ENCODE measurements at places on chromosomes 13 and 19. TPM values are rescaled to one million over a fixed set of nuclear protein-coding genes. Genes with fewer than 3 reads are reported as not detected.

DNA sequence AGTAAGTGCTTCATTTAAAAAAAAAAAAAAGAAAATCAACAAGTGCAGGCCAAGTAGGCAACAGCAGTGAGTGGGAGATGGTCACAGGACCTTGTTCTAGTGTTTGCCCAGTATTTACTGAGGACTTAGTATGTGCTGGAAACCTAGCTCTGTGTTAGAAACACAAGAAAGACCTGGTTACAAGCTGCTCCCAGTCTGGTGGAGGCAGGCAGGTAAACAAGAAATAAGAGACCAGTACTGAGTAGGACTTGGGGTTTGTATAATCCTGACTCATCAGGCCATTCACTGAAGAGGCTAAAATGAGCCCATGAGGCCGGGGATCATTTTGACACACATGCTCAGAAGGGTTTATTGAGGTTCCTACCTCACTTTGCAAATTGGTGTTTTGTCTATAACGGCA lies 21.5 kb upstream of the SERPINE3 start:
- DNase-seq, result no peak

GRCh38 chr19:6610934-6611852 lies 20.2 kb upstream of the CD70 start:
- DNase-seq, result no peak

DNA sequence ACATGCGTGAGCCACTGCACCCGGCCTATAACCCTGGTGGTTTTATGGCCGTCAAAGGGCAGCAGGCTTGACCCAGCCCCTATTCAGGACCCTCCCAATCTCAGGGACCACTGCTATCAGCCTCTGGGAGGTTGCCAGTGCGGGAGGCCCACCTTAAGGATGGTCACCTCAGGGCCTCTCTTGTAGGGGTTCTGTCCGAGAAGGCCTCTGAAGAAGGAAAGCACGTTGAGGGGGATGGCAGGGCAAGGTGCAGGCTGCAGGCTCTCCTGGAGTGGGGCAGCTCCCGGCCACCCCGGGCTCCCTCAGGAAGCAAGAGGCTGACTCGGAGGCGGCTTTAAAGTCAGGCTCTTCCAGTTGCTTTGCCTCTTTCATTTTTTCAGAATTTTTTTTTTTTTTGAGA lies 6.0 kb upstream of the GRTP1 start:
- DNase-seq, result no peak

DNA sequence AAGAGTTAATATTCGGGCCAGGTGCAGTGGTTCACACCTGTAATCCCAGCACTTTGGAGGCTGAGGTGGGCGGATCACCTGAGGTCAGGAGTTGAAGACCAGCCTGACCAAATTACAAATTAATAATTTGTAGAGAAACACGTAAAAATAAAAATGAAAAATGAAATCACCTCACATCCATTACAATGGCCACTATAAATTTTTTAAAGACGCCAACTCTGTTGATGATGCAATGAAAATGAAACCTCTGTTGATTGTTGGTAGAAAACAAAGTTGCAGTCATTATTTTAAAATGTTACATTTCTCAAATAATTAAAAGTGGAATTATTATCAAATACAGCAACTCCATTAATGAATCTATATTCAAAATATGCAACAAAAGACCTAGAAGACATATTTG lies 26.8 kb downstream of the ZNF100 start:
- no peak for DNase-seq

DNA sequence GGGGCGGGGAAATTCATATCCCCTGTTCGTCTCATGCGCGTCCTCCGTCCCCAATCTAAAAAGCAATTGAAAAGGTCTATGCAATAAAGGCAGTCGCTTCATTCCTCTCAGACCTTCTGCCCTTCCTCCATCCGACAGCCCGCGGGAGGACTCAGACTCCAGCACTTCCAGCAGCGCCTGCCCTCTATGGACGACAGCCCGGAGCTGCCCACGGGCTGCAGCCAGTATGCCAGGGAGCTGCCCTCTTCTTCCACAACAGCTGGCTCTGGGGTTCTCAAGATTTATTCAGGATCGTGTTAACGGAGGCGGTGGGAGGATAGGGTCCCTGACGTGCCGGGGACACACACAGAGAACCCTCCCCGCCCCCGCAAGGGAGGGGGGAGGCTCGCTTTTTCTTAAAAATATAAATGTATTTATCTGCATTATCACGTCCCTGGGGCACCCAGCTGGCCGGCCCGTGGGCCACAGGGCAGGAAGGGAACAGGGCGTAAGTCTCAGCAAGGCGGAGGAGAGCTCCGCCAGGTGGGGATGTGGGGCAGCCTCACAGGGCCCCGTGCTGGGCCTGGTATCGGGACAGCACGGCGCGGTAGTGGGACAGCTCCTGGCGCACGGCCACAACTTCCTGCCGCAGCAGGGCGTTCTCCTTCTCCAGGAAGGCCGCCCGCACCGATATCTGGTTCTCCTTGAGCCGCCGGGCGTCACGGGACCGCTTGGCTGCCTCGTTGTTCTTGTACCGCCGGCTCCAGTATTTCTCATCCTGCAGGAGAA lies 6.7 kb downstream of the DBP start:
- peak; percentile 80 for DNase-seq

DNA sequence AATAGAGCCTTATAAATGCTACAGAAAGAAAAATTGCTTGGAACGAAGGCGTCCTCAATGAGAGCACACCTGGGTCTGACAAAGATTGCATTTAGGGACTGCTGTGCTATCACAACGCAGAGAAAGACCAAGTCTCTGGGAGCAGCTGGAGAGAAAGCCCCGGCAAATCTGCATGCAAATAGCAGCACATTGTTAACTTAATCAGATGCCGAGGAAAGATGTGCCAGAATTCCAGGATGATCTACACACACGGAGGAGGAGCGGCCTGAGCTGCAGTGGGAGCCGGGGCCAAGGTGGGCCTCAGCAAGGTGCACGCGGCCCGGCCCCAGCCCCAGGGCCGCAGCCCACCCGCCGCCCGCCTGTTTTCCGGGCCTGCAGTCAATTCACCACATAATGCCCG lies 1.4 kb downstream of the ZNF536 start:
- no peak for DNase-seq

- no peak for DNase-seq
These were observed 79.4 kb downstream of the FOXO1 start for GRCh38 chr13:40586886-40587565.

GRCh38 chr13:79477968-79478367 lies 3.0 kb upstream of the NDFIP2 start:
- no peak for DNase-seq

GRCh38 chr13:102784483-102784882 lies 10.9 kb upstream of the TEX30 start:
- DNase-seq, result no peak

- DNase-seq, result no peak
These were observed 49.6 kb upstream of the MED4 start for GRCh38 chr13:48144413-48145035.

GRCh38 chr19:38298821-38299680 lies 5.0 kb upstream of the C19orf33 start:
- no peak for DNase-seq

- no peak for DNase-seq
These were observed 49.9 kb downstream of the KCTD12 start for GRCh38 chr13:76836311-76836710.

Gene SERPINE3
- total RNA-seq, result not detected

Gene HSPB6
- 64.3 TPM for total RNA-seq

Gene FOXA3
- total RNA-seq, result 3.7 TPM

Gene AXL
- total RNA-seq, result 37.4 TPM

Gene EPSTI1
- total RNA-seq, result 12.2 TPM

Gene LMO7
- total RNA-seq, result 138 TPM

Gene TTC9B
- not detected for total RNA-seq

Gene KLK4
- total RNA-seq, result not detected

Gene BRCA2
- 2.0 TPM for total RNA-seq

Gene EFNB2
- total RNA-seq, result 32.8 TPM

Gene SYDE1
- 26.9 TPM for total RNA-seq

Gene IQCN
- 6.3 TPM for total RNA-seq
